M059J (cell line): ENCODE measurements at places on chromosomes 6 and 20. TPM values are rescaled to one million over a fixed set of nuclear protein-coding genes. Genes with fewer than 3 reads are reported as not detected.

- no peak for DNase-seq
Observed at GRCh38 chr6:4176907-4177306, 41.5 kb upstream of the ECI2 start.

SULF2 gene
- 104 and 140 TPM in 2 replicates for total RNA-seq

CALHM5 gene
- 1.3 and 1.6 TPM in 2 replicates for total RNA-seq

NKAIN2 gene
- total RNA-seq = 0.15 TPM in 1 of 2 replicates, not detected in the other

ADAM33 gene
- 0.15 and 0.25 TPM in 2 replicates for total RNA-seq

C6orf163 gene
- not detected in 2 replicates for total RNA-seq
